ENCODE measurements at places on chromosomes 16 and 17.

DNA sequence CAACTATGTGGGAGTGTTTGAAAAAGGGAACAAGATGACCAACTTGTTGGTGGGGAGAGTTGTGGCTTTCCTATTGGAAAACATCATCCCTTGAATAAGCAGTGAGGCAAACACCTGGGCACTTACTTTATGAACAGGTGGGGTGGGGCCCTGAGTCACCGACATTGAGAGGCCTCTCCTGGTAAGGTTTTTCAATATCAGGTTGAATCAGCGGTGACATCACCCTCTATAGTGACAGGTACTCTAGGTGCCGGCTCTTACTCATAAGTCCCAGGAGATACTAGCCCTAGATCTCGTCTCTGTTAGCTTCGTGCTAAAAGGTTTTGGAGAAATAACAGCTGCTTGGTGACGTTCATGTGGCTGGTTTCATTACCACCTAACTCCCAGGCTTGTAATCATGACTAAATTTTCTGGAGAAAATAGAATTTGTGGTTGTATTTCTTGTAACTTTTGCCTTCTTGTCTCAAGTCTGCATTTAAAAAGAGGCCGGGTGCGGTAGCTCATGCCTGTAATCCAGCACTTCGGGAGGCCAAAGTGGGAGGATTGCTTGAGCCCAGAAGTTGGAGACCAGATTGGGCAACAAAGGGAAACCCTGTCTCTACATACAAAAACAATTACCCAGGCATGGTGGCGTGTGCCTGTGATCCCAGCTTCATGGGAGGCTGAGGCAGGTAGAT is 19.3 kb downstream of the CDH1 start:
- no peak for DNase-seq

- DNase-seq, result no peak
These were observed 75.7 kb upstream of the TMEM132E start for GRCh38 chr17:34503528-34504195.

DNA sequence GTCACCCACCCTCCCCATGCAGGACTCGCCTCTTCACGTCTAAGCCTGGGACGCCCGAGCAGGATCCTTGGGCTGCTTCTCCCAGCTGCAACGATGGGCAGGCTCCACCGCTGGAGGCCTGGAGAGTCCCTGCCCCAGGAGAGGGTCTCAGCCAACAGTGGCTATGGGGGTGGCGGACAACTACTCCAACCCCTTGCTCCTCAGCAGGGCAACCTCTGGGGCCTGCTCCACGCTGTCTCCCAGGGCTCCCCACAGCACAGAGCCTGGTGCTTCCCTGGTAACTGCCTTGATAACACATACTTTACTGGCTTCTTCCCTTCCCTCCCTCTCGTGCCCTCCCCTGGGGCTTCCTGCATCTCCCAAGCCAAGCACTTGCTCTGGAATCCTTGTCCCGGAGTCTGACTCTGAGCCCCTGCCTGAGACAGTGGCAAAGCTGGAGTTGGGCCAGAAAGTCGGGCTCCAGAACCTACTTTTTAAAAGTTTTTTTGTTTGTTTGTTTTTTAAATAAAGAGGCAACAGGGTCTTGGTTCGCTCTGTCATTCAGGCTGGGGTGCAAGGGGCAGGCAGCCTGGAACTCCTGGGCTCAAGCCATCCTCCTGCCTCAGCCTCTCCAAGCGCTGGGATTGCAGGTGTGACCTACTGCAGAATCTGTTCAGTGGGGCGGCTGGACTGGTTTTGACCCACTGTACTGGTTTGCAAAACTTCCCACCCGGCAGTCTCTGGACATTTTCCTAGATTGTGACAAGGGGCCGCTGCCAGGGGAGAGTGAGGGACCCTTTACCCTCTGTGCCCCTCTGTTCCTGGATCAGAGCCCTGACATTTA is 99.4 kb downstream of the TNFRSF13B start:
- DNase-seq, result no peak

- DNase-seq, result no peak
These were observed 172.8 kb downstream of the IRF8 start for GRCh38 chr16:86071611-86072240.

GRCh38 chr17:35936063-35936462 is 5.5 kb upstream of the RDM1 start:
- DNase-seq, result no peak

DNA sequence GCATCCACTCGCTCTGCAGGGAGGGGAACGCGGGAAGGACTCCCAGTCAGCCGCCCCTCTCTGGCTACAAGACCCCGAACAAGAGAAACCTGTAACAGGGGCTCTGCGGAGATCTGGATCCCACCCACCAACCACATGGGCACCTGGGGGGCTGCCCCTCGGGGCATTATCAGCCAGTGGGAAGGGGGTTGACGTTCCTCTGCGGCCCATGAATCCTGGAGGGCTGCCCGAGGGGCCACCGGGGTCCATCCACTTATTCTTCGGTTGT is 1.8 kb upstream of the PCGF2 start:
- DNase-seq, result no peak

GRCh38 chr17:40519089-40519775 is 17.8 kb upstream of the TNS4 start:
- no peak for DNase-seq

GRCh38 chr17:81993729-81994592 is 16.5 kb downstream of the ASPSCR1 start:
- no peak for DNase-seq

DNA sequence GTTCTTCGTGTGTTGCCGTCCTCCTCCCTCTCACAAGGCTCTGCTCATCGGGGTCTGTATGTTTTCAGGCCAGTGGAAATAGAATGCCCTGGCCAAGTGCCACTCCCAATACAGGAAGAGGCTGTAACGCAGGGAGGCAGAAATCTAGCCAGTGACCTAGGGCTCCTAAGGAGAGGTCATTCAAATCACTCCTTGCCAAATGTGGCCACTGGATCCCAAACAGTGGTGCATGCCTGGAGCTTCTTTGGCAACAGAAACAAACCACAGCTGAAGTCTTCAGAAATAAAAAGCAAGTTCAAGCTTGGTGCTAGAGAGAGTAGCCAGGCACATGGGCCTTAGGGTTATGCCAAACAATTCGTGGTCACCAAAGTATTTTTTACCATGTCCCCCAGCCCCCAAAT is 66.1 kb downstream of the SMG6 start:
- no peak for DNase-seq

GRCh38 chr16:79610771-79611170 is 10.2 kb upstream of the MAF start:
- no peak for DNase-seq

- no peak for DNase-seq
These were observed 7.1 kb downstream of the ZFHX3 start for GRCh38 chr16:73040735-73041402.

GRCh38 chr16:12377497-12377896 is 401.0 kb downstream of the SNX29 start:
- no peak for DNase-seq

All from skin of body (tissue), 3 donors.